ENCODE measurements at places on chromosomes 1 and 21.

- no peak for DNase-seq
Measured at GRCh38 chr1:3014443-3015268, 6.6 kb upstream of the ACTRT2 start.

- DNase-seq: no peak
Measured at GRCh38 chr1:156750711-156751450, 594 bp downstream of the HDGF start.

- DNase-seq: no peak
Measured at GRCh38 chr1:22177354-22178003, 34.6 kb upstream of the WNT4 start.

DNA sequence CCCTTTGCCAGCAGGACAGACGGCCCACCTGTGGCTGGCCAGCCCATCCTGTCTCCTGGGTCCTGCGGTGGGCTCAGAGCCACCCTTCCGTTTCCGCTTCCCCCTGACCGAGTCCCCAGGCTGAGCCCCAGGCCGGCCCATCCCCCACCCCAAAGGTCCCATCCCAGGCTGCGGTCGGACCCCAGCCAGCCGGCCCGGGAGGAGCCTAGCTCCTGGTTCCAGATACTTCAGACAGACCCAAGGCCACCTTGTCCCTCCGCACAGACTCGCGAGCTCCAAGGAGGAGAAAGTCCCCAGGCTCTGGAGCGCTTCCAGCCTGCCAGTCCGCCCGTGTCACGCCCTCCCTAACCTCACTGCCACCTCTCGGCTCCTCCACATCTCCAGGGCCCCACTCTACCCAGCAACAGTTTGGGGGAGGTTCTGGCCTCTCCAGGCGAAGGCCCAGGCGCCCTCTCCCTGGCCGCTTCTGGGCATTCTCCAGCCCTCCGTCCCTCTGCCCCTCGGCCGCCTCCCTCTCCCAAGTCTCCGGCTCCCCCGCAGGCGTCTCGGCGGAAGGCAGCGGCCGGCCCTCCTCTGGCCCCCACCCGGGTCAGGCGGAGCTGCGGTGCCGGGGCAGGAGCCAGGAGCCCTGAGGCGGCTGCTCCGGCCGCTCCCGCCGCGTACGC, 835 bp downstream of the LRRN2 start:
- no peak for DNase-seq

- no peak for DNase-seq
Measured at GRCh38 chr21:37767984-37768383, 148.3 kb downstream of the KCNJ6 start.

DNA sequence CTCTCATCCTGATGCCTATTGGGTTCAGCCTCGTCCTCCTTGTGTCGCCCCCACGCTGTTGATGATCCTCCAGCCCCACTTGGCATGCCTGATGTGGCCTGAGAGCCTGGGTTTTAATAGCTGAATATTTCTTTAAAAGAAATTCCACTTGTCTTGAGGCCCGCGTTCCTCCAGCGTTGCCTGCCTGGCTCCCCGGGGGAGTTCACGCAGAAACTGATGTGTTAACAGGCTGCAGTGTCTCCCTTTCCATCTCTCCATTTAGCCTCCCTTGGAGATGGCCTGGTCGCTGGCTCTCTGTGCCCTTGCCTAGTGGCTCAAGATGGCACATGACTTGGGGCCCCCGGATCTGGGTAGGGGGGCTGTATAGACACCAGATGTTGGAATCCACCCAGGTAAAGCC, 9.5 kb downstream of the ACTL8 start:
- no peak for DNase-seq

GRCh38 chr1:230277201-230278025, 148.7 kb downstream of the PGBD5 start:
- DNase-seq: no peak

DNA sequence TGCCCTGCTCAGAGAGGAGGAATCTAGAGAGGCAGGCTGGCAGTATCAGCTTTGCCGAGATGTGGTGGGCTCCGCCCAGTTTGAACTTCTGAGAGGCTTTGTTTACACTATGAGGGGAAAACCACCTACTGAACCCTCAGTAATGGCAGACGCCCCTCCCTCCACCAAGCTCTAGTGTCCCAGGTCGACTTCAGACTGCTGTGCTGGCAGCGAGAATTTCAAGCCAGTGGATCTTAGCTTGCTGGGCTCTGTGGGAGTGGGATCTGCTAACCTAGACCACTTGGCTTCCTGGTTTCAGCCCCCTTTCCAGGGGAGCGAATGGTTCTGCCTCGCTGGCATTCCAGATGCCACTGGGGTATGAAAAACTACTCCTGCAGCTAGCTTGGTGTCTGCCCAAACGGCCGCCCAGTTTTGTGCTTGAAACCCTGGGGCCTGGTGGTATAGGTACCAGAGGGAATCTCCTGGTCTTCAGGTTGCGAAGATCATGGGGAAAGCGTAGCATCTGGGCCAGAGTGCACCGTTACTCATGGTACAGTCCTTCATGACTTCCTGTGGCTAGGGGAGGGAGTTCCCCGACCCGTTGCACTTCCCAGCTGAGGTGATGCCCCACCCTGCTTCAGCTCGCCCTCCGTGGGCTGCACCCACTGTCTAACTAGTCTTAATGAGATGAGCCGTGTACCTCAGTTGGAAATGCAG, 43.6 kb downstream of the C21orf91 start:
- no peak for DNase-seq

DNA sequence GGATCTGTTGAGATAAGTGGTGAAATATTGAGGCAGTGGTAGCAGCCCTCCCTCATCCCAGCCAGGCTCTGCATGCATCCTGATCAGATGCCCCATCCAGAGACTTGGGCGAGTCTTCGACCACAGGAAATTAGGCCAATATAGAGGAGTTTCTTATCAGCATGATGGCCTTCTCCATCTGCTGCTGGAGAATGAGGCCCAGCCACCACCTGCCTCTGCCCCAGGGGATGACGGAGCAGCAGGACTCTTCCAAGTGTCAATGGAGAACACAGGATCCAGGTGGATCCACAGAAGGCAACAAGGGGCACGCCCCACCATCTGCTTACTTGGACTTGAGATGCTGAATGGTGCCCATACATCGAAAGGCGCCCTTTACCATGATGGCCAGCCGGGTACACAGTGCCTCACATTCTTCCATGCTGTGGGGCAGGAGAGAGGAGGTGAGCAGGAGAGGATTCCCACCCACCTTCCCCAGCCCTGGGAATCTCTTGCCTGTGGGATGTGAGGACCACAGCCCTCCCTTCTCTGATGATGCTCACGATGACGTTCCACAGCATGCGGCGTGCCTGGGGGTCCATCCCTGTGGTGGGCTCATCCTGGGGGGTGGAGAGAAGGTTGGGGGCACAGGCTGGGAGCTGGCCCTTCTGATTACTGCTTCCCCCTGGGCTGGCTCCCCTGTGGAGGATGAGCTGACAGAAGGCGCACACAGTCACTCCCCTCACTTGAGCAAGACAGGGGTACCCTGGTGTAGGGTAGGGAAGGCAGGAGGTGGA, 91.5 kb upstream of the GCLM start:
- DNase-seq: no peak

- no peak for DNase-seq
Measured at GRCh38 chr21:42279341-42279871, 35.8 kb downstream of the TFF3 start.

- no peak for DNase-seq
Measured at GRCh38 chr21:37787456-37787855, 128.8 kb downstream of the KCNJ6 start.

GRCh38 chr1:111739925-111740765, 950 bp upstream of the INKA2 start:
- DNase-seq: no peak

GRCh38 chr1:221740993-221741702, 741 bp downstream of the DUSP10 start:
- DNase-seq: no peak

- DNase-seq: no peak
Measured at GRCh38 chr1:66652556-66652955, 99.7 kb upstream of the DYNLT5 start.

DNA sequence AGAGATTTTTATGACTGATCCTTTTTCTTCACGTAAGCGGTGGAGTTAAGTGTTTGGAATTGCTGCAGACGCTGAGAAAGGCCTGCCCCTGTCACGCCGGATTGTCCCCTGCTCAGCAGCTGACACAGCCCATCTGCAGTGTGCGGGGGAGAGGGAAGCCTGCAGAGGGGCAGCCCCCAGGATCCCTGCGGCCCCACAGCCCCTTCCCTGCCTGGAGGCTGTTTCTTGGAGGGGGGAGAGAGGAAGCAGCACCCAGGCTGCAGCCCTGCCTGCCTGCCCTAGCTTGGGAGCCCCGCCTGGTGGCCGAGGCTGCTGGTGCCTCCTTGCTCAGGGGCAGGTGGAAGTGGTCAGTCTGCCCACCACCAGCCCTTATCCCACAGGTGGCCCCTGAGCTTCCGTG, 50.7 kb downstream of the PRDM16 start:
- DNase-seq: no peak

- no peak for DNase-seq
Measured at GRCh38 chr1:93604411-93604810, 77.2 kb downstream of the BCAR3 start.

- DNase-seq: no peak
Measured at GRCh38 chr1:175555266-175555665, 188.1 kb downstream of the TNR start.

DNA sequence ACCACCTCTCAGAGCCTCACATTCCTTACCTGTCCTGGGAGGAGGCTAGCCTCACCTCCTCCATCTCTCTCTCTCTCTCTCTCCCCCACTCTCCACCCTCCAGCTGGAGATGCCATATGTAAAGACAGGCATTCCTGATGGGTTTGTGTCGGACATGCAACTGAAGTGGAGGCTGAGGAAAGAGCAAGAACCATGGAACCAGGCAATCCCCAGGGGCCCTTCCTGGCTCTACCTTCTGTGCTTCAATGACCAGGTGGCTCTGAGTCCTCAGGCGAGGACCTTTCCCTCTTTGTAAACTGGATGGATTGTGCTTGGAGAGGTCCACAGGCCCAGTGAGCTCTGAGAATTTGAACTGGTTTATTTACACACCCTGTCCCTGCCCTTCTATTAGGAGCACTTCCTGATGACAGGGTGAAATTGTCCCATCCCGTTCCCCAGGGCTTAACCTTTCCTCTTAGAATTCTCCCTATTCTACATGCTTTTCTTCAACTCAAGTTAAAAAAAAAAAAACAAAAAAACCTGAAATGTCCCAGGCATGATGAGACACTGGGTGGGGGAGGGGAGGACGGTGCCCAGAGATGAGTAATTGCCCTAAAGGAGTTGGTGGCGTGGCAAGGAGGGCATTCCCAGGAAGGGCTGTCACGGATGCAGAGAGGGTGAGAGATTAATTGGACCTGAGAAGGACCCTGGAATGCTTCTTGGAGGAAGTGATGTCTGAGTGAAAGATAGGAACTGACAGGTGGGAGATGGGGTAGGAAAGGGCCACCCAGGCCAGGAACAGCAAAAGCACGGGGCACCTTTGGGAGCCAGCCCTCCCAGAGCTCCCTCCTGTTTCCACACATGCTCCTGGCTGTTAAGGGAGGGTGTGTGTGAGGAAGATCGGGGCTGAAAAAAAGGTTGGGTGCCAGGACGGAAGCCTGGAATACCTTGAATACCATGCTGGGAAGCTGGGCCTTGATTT, 50.2 kb upstream of the WASF2 start:
- no peak for DNase-seq

GRCh38 chr1:100034470-100034869, 64.7 kb downstream of the SLC35A3 start:
- DNase-seq: no peak

DNA sequence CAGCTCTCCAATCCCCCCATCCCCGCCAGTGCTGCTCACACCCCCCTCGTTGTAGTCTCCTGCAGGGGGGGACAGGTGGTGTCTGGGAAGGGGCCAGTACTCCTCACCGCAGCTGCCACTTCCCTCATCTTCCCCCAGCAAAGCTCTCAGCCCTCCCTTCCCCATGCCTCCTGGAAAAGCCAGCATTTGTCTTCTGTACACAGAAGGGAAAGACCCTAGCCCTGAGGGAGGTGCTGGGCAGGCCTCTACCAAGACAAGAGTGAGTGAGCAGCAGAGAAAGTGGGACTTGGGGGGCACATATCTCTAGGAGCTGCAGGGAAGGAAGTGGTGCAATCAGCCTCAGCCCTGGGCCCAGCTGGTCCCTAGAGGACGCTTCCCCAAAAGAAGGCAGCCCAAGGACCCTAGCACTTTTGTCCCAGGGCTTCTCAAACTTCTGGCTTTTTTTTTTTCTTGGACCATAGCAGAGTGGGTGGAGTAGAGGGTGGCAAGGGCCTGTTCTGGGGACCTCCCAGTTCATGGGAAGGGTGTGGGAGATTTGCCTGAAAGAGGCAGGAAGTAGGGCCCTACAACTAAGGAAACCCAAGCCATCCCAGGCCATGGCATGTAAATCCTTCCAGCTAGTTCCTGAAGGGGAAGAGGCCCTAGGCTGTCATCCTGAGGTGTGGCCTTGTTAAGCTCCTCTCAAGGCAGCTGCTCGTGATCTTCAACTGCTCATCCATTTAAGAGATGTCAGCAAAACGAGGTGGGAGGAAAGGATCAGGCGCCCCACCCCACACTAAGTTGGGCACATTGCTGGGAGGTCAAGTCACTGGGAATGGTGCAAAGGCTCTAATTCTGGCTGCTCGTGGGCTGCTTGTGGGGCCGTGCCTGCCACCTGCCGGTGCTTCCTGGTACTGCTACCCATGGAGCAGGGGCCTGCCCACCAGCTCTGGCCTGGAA, 12.6 kb downstream of the ZC3H12A start:
- DNase-seq: no peak

GRCh38 chr1:241762713-241763339, 85.2 kb upstream of the EXO1 start:
- no peak for DNase-seq

GRCh38 chr1:11294951-11295350, 22.0 kb downstream of the UBIAD1 start:
- DNase-seq: no peak

DNA sequence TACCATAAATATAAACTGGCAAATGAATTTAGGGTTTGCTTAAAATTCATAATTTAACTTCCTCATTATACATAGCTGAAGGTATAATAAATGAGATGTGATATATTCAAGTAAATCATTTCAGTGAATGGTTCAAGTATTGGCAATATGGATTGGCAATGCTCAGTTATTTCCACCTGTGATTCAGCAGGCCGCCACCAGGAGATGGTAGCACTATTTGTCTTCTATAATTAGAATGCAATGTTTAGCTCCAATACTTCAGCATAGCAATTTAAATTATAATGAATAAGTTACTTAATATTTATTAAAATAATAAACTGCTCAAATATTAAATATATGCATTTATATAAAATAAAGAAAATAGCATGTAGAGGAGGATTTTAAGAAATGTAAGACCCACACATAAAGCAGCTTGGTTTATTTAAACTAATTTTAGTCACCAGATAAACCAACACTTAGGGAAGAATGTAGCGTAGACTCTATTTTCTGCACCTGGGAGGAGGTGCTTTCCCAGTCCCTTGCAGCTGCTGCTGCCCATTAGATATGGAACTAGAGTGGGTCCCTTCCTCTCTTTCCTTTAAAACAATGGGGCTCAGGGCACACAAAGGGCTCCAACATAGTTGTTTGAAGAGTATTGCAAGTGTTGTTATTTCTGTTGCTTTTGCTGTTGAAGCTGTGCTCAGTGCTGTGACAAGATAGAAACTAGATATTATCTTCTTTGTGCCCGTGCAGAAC, 62.1 kb downstream of the PLPPR4 start:
- no peak for DNase-seq

DNA sequence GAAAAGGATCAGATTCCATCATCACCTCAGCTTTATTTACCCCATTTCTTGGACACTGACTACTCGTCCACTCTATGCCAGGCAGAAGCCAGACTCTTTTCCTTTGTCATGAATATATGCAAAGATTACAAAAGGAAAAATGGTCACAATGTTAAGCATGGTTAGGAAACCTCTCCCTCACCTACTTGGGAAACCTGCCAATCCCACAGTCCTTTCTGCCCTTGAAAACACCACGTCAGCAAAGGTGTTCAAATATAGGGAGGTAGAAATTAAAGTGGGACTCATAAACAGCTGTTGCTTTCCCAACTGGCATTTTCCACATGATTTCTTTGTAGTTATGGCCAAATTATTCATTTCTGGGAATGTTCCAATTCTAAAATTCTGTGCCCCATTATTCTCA, 16.2 kb upstream of the ATP13A2 start:
- no peak for DNase-seq

Data from NCI-H1436 treated with DMSO at 0.1 percent for 48 hours (cell line).